ENCODE measurements at places on chromosomes 11 and 22.

GRCh38 chr22:22933807-22934542 lies 46.4 kb downstream of the IGLL5 start:
- no peak for DNase-seq

DNA sequence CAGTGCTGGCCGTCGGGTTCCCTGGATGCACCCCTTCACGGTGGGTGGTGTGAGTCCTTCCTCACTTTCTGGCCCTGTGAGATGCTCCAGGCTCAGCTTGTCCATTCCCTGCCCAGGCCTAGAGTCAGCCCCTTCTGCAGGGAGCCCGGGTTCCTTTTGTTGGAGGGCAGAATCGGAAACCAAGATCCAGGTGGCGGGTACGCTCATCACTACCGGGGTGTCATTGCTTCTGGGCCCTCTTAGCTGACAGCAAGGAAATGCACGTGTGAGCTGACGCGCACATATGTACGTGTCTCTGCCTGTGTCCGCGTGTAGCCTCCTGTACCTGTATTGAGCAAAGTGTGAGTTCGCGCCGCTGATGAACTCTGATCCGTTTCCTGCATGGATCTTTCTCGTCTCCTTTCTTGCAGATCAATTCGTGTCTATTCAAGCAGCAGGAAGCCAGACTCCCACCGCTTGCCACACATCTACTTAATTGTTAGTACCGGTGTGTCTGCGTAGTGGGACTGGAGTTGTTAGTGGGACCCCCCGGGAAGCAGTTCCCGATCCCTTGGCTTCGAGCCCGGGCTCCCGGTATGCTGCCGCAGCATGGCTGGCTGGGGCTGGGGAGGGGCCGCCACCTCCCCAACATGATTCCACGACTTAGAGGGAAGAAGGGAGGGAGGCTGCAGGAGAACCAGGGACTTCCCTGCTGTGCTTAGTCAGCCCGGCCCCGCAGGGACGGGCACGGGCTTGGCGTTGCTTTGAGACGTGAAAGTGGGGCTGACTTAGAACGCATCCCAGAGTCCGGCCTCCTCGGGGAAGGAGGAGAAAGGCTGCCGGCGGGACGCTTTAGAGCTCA lies 35.9 kb upstream of the GRAMD4 start:
- DNase-seq: no peak

GRCh38 chr11:79439886-79440570 lies 802 bp downstream of the TENM4 start:
- DNase-seq: no peak

DNA sequence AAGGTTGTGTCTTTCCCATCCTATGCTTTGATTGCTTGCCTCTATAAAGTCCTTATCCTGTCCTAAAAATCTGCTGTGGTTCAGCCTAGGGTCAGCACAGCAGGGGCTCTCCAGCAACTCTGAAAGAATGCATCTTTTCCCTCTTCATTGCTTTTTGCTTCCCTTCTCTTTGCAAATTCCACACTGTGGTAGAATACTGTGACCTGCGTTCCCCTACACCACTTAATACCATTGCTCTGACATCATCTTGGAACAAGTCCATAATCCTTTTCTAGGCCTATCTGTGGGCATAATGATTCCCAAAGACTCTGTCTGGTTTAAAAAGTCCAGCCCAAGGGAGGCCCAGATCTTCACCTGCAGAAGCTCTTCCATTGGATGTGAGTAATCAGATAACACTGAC lies 177.7 kb downstream of the NAV2 start:
- DNase-seq: no peak

DNA sequence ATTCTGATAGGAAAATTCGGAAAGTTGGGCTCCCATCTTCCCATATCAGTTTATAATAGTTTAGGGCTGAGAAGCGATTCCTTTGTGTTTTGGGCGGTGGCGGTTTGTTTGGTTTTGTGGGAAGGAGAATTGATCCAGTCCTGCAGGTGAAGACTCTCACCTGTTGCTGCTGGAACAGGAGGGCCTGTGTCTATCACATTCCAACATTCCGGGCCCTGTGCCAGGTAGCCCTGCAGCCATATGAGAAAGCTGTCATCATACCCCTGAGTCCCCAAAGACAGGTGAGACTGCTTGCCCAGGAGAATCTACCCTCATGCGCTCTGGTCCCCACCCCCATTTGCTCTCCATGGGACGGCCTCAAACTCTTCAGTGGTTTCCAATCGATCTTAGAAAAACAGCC lies 62.1 kb downstream of the TRAF6 start:
- no peak for DNase-seq

DNA sequence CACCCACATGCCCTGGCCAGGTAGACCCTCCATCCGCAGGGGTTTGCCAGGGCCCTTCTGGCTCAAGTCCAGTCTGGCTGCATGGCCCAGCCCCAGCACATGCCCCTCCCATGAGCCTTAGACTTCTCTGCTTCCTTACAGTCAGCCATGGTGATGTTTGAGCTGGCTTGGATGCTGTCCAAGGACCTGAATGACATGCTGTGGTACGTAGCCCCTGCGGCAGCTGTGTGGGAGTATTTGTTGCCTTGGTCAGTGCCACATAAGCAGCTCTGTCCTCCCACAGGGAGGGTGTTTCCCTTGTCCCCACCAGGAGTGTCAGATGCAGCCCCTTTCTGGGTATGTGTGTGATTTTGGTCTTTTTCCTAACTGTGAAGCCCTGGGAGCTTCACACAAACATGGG lies 17.5 kb downstream of the CDC45 start:
- no peak for DNase-seq

GRCh38 chr22:47151490-47151889 lies 389.0 kb downstream of the TBC1D22A start:
- no peak for DNase-seq

DNA sequence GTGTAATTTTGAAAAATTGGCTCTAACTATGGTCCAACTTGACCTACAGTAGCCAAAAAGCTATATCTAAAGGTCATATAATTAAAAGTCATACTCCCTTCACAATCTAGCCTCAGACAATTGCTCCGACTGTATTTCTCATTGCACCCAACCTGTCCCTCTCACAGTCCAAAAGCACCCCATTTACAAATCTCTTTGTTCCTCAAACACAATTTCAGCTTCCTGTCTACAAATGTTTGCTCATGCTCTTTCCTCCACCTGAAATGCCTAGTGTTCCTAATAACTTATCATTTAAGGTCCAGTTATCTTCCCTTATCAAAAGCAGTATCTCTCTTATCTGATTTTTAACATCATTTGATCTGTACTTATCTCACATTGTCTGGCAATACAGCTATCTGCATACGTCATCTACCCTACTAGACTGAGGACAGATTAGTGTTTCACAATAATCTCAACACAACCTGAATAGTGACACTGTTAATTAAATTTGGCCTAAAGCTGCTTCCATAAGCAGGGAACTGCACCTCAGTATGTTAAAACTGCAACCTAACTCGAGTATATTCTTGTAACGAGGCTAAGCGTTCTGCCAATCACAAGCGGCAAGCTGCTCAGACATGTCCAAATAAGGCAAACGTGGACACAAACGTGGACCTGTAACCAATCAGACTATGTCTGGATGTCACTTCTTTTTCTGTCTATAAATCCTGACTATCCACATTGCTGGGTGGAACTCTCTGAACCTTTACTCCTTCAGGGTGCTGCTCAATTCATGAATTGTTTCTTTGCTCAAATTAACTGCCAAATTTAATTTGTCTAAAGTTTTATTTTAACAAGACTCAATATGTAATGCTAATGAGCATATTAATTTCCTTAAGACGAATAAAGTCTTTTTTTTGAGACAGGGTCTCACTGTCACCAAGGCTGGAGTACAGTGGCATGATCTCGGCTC lies 15.9 kb downstream of the PICALM start:
- no peak for DNase-seq

GRCh38 chr11:96264364-96264763 lies 78.6 kb downstream of the MAML2 start:
- no peak for DNase-seq

GRCh38 chr11:39725081-39725480 lies 1734.4 kb downstream of the LRRC4C start:
- DNase-seq: no peak

DNA sequence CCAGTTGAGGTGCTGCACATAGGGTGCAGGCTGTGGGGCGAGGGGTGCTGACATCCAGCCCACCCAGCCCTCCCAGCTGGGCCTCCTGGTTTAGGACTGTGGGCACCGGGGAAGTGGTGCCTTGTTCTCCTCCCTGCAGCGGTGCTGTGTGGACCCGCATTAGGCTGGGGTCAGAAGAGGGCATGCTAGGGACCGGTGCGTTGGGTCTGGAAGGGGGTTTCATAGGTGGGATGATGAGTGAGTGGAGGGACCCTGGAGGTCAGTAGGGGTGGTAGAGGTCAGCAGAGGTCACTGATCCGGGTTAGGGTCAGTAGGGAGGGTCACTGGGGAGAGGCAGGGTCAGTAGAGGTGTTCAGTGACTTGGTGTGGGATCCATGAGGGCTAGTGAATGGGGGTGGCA lies 6.7 kb upstream of the MYBPC3 start:
- DNase-seq: no peak

DNA sequence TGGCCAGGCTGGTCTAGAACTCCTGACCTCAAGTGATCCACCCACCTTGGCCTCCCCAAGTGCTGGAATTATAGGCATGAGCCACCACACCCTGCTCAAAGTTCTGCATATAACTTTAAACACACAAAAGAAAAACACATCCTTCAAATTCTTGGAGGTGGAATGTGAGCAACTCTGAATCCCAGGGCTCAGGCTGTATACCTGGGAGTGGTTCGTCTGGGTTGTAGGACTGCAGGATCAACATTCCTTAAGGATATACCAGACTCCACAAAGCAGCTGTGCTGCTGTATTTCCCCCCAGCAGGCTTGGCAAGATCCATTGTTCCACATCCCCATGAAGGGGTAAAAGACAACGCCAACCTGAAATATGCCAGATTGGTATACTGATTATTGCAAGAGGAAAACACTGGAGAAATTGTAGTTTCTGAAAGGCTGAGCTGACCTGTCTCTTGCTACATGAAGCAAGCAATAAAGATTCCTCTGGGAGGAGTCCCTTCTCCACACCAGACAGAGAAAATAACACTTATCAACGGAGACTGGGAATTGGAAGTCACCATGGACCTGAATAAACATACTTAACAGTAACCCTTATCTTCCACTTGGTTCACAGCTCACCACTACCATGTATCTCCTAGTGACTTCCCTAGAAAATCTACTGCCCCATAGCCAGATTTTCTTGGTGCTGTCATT lies 12.2 kb upstream of the RPS3 start:
- no peak for DNase-seq

DNA sequence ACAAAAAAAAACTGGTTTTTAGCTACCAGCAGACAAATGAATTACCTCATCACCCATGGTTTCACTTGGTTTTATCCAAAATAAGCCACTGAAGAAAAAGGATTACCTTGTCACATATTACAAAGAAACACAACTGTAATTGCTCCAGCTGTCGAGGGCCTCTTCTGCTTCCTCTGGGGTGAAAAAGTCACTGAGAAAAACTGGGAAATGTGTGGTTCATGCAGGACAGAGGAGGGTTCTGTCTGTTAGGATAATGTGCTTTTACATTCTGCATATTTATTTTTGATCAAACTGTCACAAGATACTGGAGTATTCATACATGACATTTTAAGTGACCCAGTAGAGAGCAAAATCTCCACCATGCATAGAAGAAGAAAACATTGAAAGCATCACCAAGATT lies 211.7 kb downstream of the NAV2 start:
- no peak for DNase-seq

DNA sequence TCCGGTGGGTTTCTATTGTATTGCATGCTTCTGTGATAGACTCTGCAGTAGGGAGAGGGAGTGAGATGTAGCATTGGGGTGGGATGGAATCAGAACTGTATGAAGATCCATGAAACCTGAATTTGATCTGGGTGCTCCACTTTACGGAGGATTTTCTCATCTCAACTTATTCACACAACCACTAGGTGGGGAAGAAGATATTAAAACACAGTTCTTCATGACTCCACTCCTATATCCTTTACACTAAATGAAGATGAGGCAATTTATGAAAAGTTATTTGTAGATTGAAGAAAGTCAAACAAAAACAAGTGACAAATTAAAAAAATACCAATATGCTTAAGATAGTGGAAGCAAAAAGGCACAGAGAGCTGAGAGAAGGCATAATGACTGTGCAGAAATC lies 92.6 kb upstream of the PDGFD start:
- no peak for DNase-seq

DNA sequence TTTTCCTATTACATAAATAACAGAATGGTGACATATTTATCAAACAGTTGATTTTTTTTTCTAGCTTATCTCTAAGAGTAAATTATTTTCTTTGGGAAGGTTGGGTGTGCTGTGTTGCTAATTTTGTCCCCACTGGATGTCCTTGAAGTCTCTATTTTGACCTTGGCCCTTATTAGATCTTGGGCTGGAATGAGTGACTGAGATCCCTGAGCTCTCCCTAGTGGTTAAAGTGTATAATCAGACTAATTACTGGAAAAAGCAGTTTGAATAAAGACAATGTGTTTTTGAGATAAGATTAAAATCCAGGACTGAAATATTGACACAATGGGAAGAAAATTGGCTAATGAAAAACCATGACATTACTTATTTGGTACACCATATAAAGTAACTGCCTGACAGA lies 56.1 kb downstream of the AASDHPPT start:
- DNase-seq: no peak

DNA sequence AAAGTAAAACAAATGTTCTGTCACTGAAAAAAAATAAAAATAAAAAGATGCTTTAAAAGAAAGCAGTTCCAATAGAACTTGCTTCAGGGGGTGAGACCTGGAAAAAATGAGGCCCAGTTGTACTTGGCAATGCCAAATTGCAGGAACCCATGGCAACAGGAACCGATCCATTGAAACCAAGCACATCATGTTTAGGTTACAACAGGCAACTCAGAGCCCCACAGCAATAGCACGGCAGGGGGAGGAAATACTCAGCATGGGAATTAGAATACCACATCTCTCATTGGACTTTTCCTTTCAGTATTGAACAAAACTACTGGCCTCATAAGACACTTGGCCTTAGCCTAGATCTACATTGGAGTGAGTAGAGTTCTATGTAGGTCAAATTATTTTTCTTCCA lies 84.3 kb downstream of the MSANTD4 start:
- no peak for DNase-seq

DNA sequence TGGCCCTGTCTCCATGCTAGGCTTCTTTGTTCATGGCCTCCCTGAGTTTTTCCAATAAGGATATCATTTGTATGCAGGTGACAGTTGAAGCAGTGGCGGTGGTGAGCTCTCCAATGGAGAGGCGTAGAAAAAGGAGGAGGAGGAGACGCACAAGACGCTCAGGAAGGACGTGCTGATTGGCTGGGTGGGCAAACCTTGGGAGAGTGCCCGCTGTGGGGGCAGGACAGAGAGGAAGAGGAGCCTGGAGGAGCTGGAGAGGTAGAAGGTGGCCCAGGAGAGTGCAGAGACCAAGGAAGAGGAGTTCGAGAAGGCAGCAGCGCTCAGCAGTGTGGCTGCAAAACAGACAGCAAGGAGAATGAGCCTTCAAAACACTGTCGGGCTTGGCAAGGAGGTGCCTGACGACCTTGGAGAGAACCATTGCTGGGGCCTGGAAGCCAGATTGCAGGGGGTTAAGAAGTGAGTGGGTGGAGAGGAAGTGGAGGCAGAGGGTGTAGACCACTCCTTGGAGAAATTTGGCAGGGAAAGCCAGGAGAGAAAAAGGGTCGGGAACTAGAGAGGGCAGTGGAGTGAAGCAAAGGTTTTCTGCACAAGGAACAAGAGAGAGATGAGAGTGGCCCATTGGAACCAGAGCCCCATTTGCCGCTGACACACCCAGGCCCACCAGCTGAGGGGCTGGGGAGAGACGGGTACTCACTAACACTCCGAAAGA lies 7.5 kb downstream of the CLCF1 start:
- no peak for DNase-seq

All from activated CD8-positive, alpha-beta memory T cell treated with anti-CD3 and anti-CD28 coated beads, Interleukin-2, amount 50 U/mL, for 4 hours (primary cell).